ENCODE measurements at places on chromosomes 3 and 15. TPM values are rescaled to one million over a fixed set of nuclear protein-coding genes. Genes with fewer than 3 reads are reported as not detected.

CNTN3 gene
- 0.24 TPM for total RNA-seq

DNA sequence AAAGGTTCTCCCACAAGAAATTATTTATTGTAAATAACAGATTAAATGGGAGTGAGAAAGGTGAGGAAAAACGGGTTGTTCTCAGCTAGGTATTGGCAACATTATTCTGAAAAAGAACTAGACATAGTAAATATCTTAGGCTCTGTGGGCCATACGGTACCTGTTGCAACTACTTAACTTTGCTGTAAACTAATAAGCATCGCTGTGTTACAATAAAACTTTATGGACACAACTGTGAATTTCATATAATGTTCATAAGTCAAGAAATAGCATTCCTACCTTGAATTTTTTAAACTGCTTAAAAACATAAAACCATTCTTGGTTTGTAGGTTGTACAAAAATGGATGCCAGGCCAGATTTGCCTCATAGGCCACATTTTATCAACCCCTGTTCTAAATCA is 183.9 kb downstream of the TBC1D5 start:
- no peaks in the 10 kb centered on the region for H3K27me3 ChIP-seq
- no peak for DNase-seq
- H3K27ac ChIP-seq = no peak overlapping the region
- H3K4me1 ChIP-seq = peaks cover 13% of the 10 kb centered on the region
- H3K4me3 ChIP-seq = no peak overlapping the region

DNA sequence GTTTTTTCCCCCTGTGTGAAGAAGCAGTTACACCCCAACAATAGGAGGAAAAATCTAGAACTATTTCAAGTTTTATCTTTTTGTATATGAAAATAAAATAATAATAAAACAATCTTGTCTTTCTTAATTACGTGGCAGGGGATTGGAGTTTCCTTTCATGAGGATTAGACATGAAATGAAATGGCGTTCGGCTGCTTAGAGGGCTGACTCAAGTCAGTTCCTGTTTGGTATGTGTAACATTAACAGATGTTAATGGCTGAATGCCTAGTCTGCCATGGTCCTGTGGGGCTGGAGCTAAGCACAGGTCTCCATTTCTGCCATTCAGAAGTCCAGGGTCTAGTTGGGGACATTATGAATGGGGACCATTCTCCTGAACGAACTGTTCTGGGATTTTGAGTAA is 3.1 kb upstream of the EXOG start:
- no peak for DNase-seq
- H3K27ac ChIP-seq = no peak overlapping the region
- H3K4me1 ChIP-seq = peaks cover 7% of the 10 kb centered on the region
- H3K36me3 ChIP-seq = no peaks in the 10 kb centered on the region

ZNF80 gene
- not detected for total RNA-seq

DNA sequence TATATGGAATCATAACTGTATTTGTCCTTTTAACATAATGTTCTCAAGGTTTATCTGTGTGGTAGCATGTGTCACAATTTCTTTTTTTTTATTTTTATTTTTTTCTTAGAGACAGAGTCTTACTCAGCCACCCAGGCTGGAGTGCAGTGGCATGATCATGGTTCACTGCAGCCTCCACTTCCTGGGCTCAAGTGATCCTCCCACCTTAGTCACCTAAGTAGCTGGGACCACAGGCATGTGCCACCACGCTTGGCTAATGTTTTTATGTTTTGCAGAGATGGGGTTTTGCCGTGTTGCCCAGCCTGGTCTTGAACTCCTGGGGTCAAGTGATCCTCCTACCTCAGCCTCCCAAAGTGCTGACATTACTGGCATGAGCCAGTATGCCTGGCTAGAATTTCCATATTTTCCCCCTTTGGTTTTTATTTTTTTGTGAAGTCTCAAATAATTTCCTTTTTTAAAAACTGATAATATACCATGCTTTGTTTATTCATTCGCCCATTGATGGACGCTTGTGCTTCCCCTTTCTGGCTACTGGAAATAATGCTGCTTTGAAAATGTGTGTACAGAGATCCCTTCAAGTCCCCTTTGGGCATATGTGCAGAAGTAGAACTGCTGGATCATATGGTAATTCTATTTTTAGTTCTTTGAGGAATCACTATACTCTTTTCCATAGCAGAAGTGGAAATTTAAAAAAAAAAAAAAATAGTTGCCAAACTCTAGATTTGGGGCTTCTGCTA is 28.4 kb downstream of the TMEM40 start:
- H3K27ac ChIP-seq = no peak overlapping the region
- H3K4me1 ChIP-seq = no peaks in the 10 kb centered on the region
- H3K27me3 ChIP-seq = no peaks in the 10 kb centered on the region
- H3K4me3 ChIP-seq = no peak overlapping the region

DNA sequence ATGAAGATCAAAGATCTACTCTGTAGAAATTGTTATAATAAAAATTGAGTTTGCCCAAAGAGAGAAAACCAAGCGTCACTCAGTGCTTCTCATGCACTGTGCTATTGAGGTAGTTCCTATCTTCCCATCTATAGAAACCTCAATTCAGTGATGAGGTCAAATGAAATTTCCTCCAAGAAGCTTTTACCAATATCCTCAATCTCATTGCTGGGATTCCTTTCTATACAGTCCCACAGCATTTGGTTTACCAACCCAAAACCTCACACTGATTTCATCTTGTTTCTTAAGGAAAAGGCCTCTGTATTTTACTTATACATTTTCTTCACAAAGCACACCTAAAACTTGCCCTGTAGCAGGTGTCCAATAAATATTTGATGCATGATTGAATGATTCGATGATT is 147.2 kb downstream of the ALCAM start:
- H3K27ac ChIP-seq = no peak overlapping the region
- H3K4me1 ChIP-seq = peaks cover 26% of the 10 kb centered on the region
- H3K4me3 ChIP-seq = no peak overlapping the region
- H3K36me3 ChIP-seq = no peaks in the 10 kb centered on the region
- DNase-seq = no peak
- no peaks in the 10 kb centered on the region for H3K27me3 ChIP-seq

DNA sequence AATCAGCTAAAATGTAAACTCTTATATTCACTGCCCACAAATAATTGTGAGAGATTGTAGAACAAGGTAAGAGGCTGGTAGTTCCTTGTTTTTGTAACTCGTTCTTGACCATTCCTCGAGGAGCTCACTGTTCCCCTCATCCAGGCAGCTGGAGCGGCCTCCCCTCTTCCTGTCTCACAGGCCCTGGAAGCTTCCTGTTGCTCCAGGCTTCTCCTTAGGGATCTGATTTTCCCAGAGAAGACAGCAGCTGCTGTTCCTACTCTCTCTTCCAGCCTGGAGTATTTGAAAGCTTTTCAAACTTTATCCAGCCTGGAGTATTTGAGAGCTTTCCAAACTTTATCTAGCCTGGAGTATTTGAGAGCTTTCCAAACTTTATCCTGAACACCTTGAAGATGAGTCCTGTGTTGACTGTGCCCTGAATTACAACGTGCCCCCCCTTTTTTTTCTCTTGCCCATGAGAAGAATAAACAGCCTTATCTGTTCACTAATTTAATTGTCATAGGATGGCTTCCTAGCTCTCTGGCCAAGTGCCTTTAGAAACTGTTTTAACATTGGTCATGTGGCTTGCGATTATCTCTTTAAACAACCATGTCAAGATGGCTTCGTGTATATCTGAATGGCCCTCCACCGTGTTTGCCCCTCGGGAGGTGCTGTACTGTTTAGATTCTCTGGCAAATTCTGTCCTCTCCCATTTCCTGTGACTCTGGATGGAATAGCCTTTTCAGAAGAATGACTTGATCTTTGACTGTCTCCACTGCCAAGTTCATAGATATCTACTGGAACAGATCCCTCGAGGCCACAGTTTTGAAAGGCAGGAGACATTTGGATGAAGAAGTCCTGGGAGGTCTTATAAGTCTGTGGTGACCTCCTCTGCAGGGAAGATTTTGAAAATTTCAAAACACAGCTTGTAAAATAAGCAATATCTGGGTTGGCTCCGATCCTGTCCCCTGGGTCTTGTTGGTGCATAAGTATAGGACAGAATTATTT is 4.8 kb downstream of the ADAMTSL3 start:
- H3K27me3 ChIP-seq = peaks cover 26% of the 10 kb centered on the region
- DNase-seq = no peak
- H3K4me1 ChIP-seq = no peaks in the 10 kb centered on the region
- H3K4me3 ChIP-seq = no peak overlapping the region
- no peak overlapping the region for H3K27ac ChIP-seq

LHFPL4 gene
- total RNA-seq = 11.5 TPM

BFSP2 gene
- total RNA-seq = not detected

DNA sequence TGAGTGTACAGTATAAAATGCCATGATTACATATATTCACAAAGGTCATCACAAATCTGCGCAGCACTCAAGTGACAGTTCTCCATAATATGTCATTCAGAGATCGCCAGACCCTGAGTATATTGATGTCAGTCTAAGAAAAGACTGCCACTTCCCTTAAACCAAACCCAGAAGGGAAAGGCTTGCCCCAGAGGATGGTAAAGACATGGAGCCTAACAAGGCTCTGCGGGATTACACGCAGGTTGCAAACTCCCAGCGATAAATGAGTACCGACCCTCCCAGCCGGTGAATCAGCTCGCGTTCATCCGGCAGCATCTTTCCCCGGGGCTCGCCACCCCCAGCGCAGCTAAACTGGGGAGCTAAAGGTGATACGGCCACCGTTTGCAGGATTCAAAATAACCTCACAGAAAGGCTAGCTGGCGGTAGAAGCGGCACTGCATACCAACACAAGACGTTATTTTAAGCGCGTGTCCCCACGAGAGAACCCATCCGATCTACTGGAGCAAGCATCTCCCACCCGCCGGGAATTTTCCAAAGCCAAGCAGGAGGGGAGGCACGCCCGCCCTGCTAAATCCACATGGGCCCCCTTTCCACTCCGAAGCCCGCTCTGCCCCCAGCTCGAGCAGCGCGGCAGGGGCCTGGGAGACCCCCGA is 643 bp downstream of the MYO5A start:
- peak; percentile 45 for DNase-seq
- H3K4me1 ChIP-seq = peaks cover 19% of the 10 kb centered on the region
- H3K27ac ChIP-seq = no peak overlapping the region
- no peaks in the 10 kb centered on the region for H3K36me3 ChIP-seq

- H3K4me1 ChIP-seq = no peaks in the 10 kb centered on the region
- H3K4me3 ChIP-seq = no peak overlapping the region
- no peaks in the 10 kb centered on the region for H3K27me3 ChIP-seq
- H3K36me3 ChIP-seq = no peaks in the 10 kb centered on the region
- no peak overlapping the region for H3K27ac ChIP-seq
- DNase-seq = no peak
Measured at GRCh38 chr3:155218462-155218861, 75.0 kb downstream of the STRIT1 start.

DNA sequence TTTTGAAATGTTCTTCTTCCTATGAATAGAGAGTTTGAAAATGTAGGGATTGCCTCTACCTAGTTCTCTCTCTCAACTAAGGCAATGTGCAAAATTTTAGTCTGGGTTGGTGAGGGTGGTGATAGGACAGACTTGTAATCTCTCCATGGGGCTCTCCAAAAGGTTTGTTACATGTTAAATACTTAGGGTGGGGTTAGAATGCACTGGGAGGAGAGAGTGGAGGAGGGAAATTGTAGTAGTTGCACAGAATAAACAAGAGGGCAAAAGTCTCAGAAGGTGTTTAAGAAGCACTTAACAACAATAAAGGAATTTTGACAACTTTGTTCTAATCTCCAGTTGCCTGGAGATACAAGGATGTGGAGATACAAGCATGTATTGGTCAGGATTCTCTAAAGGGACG is 230.4 kb downstream of the NECTIN3 start:
- DNase-seq = no peak
- no peak overlapping the region for H3K27ac ChIP-seq
- no peak overlapping the region for H3K4me3 ChIP-seq
- H3K27me3 ChIP-seq = no peaks in the 10 kb centered on the region
- 0 out of 2 replicates have a peak, but pooled peaks cover 4% of the 10 kb centered on the region for H3K4me1 ChIP-seq

- no peak overlapping the region for H3K27ac ChIP-seq
- peak overlapping the region; percentile 61 for H3K4me3 ChIP-seq
- no peaks in the 10 kb centered on the region for H3K36me3 ChIP-seq
- H3K27me3 ChIP-seq = peaks cover 4% of the 10 kb centered on the region
- peak; percentile 90 for DNase-seq
Measured at GRCh38 chr3:10008588-10009344, 17.5 kb upstream of the FANCD2 start.

GRCh38 chr3:98739266-98739665 is 23.9 kb upstream of the ST3GAL6 start:
- H3K36me3 ChIP-seq = no peaks in the 10 kb centered on the region
- no peak overlapping the region for H3K4me3 ChIP-seq
- H3K27ac ChIP-seq = no peak overlapping the region
- no peak for DNase-seq

- no peaks in the 10 kb centered on the region for H3K36me3 ChIP-seq
- H3K4me3 ChIP-seq = no peak overlapping the region
- no peaks in the 10 kb centered on the region for H3K27me3 ChIP-seq
- no peak for DNase-seq
- H3K27ac ChIP-seq = no peak overlapping the region
Measured at GRCh38 chr3:142263112-142263511, 37.7 kb upstream of the GK5 start.

GRCh38 chr3:11145888-11146287 is 8.4 kb upstream of the HRH1 start:
- H3K4me3 ChIP-seq = no peak overlapping the region
- no peak overlapping the region for H3K27ac ChIP-seq
- no peaks in the 10 kb centered on the region for H3K4me1 ChIP-seq
- no peaks in the 10 kb centered on the region for H3K27me3 ChIP-seq
- no peak for DNase-seq

GRCh38 chr15:39094116-39094515 is 486.8 kb upstream of the THBS1 start:
- H3K4me3 ChIP-seq = no peak overlapping the region
- no peak for DNase-seq
- no peak overlapping the region for H3K27ac ChIP-seq
- H3K36me3 ChIP-seq = no peaks in the 10 kb centered on the region
- H3K27me3 ChIP-seq = no peaks in the 10 kb centered on the region
- peaks cover 23% of the 10 kb centered on the region for H3K4me1 ChIP-seq

GRCh38 chr3:127484601-127485388 is 105.7 kb downstream of the TPRA1 start:
- H3K27me3 ChIP-seq = no peaks in the 10 kb centered on the region
- H3K36me3 ChIP-seq = no peaks in the 10 kb centered on the region
- H3K4me3 ChIP-seq = no peak overlapping the region
- no peak overlapping the region for H3K27ac ChIP-seq
- no peak for DNase-seq
- no peaks in the 10 kb centered on the region for H3K4me1 ChIP-seq

DCLK3 gene
- total RNA-seq = 0.62 TPM

DNA sequence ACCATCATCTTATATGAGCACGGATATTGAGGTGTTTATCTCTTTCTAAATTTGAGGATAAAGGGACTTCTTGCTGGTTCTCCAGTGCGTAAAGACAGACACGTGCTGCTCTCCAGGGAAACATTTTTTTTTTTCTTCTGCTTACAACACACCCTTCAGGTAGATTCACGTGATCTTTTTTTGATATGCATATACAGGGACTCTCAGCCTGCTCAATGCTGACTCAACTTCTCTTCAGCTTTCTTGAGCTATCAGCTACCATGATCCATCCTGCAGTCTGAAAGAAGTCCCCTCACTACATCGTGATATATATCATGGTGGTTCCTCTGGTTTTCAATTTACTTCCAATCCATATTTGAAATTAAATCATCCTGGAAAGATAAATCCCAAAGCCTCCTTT is 87.1 kb upstream of the SLITRK3 start:
- no peaks in the 10 kb centered on the region for H3K36me3 ChIP-seq
- H3K4me1 ChIP-seq = peaks cover 12% of the 10 kb centered on the region
- H3K27me3 ChIP-seq = no peaks in the 10 kb centered on the region
- H3K27ac ChIP-seq = no peak overlapping the region
- no peak overlapping the region for H3K4me3 ChIP-seq

GRCh38 chr3:57755368-57755675 is 787 bp upstream of the SLMAP start:
- H3K36me3 ChIP-seq = no peaks in the 10 kb centered on the region
- no peaks in the 10 kb centered on the region for H3K27me3 ChIP-seq
- peak overlapping the region; percentile 58 for H3K4me3 ChIP-seq
- peak; percentile 85 for DNase-seq
- H3K4me1 ChIP-seq = peaks cover 8% of the 10 kb centered on the region
